ENCODE measurements at places on chromosomes 7 and 10.

GRCh38 chr7:135519233-135519688 is 9.4 kb upstream of the CNOT4 start:
- no peak for DNase-seq

GRCh38 chr10:73043319-73043718 is 53.3 kb downstream of the P4HA1 start:
- DNase-seq, result no peak

DNA sequence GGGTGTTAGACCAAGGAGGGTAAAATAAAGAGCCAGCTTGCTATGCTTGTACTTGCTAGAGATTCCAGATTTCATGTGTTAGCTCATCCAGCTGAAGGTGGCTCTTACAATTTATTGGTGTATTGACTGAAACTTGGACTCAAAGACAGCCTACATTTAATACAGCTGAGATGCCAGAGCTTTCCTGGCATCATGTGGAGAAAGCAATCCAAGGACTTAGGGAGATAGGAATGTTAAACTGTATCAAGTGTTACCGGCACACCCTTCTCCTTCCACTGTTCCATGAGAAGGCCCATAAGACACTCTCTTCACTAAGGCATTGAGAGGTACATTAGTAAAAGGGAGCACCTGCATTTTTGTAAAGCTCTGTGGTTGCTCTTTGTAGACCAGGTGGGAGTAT is 9.3 kb upstream of the HERPUD2 start:
- no peak for DNase-seq

DNA sequence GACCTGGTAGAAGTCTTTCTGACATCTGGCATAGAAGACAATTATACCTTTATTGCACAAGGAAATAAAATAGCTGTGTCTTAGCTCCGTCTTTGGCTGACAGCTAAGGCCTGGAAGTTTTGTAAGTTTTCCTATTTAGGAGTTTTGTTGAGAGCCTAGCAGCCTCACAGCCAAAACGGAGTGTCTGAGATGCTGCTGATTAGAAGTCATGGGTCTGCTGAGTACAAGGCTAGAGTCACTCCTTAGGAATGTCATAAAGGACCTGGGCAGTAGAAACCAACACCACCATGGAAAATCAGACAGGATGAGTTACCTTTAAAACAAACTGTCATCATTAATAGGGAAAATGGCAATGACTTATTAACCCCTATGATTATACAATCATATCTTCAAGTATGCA is 442.5 kb downstream of the KCNMA1 start:
- DNase-seq, result no peak

GRCh38 chr10:103276251-103276895 is 565 bp upstream of the INA start:
- no peak for DNase-seq

DNA sequence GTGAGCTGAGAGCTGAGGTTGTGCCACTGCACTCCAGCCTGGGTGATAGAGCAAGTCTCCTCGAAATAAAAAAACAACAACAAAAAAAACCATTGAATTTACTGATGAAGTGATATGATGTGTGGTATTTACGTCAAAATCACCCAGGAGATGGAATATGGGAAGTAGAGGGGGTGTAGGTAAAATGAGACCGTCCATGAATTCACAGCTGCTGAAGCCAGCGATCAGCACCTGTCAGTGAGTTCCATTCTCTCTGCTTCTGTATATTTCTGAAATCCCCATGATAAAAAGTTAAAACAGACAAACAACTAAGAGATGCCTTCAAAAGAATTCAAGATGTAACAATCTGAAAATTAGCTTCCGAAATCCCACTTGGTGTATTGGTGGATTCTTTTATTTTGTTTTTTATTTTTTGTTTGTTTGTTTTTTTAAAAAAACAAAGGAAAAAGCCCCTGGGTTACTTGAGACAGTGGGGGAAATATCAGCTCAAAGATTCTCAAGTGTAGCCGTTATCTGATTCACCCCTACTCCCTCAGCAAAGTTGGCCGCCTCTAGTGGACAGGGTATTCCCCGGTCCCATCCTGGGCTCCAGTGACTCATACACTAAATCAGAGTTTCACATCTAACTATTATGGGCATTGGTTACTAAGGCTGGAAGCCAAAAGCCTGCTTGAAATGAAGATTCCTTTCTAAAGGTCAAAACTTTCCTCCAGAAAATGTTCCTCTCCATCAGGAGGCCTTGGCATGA is 76.4 kb downstream of the MAP3K8 start:
- no peak for DNase-seq

DNA sequence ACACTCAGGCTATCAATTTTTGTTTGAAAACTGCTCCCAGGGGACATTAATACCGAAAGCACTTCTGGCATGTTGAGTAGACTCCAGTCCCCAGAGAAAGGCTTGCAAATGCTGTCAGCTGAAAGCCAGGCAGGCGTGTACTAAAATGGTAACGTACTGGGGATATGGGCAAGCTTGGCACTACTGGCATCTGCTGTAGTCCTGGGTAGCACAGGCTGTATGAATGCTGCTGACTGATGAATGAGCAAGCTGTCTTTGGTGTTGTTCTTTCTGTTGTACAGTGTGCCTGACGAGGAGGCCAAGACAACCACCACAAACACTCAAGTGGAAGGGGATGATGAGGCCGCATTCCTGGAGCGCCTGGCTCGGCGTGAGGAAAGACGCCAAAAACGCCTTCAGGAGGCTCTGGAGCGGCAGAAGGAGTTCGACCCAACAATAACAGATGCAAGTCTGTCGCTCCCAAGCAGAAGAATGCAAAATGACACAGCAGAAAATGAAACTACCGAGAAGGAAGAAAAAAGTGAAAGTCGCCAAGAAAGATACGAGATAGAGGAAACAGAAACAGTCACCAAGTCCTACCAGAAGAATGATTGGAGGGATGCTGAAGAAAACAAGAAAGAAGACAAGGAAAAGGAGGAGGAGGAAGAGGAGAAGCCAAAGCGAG is 53.5 kb upstream of the AGBL3 start:
- DNase-seq, result no peak

GRCh38 chr7:48691788-48692187 is 232.6 kb upstream of the CDC14C start:
- no peak for DNase-seq

- no peak for DNase-seq
Observed at GRCh38 chr10:86041116-86041515, 325.5 kb downstream of the GRID1 start.

GRCh38 chr10:70162151-70162891 is 8.0 kb downstream of the SAR1A start:
- no peak for DNase-seq

DNA sequence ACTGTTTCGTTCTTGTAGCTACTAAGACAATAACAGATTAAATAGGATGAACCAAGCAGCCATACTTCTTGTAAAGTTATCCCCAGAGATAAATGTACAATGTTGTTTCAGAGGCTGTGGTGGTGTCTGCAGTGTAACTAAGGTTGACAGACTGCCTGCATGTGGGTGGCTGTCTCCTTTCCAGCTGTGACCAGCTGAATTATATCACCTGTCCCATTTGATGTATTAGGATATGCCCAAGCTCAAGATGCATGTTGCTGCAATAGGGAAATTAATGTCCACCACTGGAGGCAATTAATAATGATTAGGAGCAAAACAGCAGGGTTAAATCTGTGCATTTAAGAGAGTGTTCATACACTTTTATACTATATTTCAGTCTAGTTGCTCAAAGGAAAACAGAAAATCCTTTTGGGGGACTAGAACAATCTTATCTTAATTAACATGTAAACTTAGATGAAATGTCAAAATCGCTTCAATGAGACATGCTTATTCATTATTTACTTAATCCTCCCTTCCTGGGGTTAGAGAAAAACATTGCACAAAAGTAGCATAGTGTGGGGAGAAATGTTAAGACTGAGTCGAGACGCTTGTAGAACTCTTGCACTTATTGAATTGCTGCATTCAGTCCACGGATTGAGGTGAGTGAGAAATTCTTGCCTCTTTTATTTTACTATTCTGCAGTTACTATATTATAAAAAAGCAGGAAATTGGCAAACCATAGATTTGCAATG is 269.0 kb downstream of the SNX10 start:
- DNase-seq, result no peak

Measured in NCI-H2029 treated with DMSO at 0.1 percent for 48 hours (cell line).